ENCODE measurements at places on chromosomes 4 and X. TPM values are rescaled to one million over a fixed set of nuclear protein-coding genes. Genes with fewer than 3 reads are reported as not detected.

POU3F4 gene
- 4.4 TPM for polyA plus RNA-seq

TRMT2B gene
- polyA plus RNA-seq: 6.0 TPM

PHOX2B gene
- not detected for polyA plus RNA-seq

FIP1L1 gene
- polyA plus RNA-seq: 94.5 TPM

KLHL2 gene
- polyA plus RNA-seq: 42.8 TPM

RGN gene
- polyA plus RNA-seq: not detected

AMTN gene
- polyA plus RNA-seq: not detected

BGN gene
- polyA plus RNA-seq: not detected

Measured in neural cell (in vitro differentiated cells).